ENCODE measurements at places on chromosomes 16 and 17.
A peak's percentile ranks its signal among the peaks of the same experiment; 100 is the strongest.

DNA sequence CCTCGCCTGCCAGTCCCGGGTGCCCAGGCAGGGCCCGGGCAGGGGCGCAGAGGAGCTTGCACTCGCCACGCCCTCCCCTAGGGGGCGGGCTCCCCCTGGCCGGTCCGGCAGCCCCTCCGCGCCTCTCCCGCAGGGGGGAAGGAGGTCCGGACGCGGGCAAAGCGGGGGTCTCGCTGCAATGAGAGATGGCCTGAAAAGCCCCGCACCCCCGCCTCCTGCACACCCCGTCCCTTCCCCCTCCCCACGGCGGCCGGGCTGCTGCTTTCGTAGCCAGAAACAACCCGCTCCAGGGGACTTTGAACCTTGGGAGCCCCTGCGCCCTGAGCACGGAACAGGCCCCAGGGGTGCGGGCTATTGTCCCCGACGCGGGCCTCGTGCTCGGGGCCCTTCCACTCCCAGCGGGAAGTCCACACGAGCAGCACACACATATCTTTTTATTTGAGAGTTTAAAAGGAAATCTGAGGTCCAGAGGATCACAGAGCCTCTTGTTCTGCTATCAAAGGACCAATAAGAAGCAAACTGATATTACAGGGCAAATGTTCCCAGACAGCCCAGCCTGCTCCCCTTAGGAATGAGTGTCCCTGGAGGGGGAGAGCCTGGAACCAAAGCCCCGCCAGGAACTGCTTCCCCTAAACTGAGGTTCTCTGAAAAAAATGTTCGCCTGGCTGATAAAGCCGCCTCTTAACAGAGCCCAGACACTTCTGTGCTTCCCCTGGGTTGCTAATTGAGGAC lies 5.8 kb upstream of the CBX4 start:
- DNase-seq = peak; percentile 32

GRCh38 chr16:1100084-1100800 lies 4.2 kb upstream of the C1QTNF8 start:
- no peak for DNase-seq

- no peak for DNase-seq
These were observed 272.2 kb downstream of the CDH8 start for GRCh38 chr16:61763991-61764390.

GRCh38 chr17:65730711-65731169 lies 169.3 kb upstream of the AXIN2 start:
- DNase-seq = no peak

DNA sequence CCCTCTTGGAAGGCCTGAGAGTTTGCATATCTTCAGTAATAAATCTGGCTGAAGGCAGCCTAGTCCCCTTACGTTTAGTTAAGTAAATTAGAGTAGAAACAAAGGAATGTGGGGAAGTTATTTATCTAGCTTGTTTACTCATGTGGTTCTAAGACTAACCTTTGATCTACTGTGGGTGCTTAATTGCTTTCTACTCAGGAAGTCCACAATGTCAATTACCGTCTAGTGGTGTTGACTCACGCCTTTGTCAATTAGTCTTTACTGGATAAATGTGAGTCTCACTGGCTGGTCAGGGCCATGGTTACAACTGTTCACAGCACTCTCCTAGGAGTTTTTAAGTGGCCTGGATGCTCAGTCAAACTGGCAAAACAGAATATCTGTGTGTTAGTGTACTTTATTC lies 2338.4 kb downstream of the TP53TG3F start:
- peak; percentile 2 for DNase-seq

DNA sequence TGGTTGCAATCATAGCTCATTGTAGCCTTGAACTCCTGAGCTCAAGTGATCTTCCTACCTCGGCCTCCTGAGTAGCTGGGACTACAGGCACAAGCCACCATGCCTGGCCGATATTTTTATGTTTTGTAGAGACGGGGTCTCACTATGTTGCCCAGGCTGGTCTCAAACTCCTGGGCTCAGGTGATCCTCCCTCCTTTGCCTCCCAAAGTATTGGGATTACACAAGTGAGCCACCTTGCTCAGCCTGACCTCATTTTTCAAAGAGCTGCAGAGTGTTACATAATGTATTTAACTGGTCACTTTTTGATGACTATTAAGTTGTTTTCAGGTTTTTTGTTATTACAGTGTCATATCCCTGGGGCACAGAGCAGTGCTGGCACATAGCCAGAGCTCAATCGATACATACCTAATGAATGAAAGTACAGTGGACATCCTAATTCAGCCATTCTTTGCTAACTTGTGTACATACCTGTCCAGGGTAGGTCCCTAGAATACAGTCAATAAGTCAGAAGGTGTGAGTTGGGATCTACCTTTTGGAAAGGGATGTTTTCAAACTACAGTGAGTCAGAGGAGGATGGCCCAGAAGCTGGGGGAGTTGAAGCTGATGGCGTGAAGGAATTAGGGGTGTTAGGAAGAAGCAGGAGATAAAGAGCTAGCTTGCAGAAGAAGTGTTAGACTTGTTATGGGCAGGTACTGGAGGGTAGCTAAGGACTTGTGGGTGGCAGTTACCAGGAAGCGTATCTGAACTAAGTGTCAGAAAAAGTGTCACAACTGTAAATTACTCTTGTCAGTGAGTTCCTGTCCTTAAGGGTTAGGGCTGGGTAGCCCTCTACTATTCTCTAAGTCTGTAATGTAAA lies 20.1 kb upstream of the CYLD start:
- DNase-seq = peak; percentile 31

- no peak for DNase-seq
These were observed 16.0 kb downstream of the TRIM25 start for GRCh38 chr17:56897646-56898424.

GRCh38 chr17:10773391-10773790 lies 30.5 kb downstream of the TMEM238L start:
- no peak for DNase-seq

DNA sequence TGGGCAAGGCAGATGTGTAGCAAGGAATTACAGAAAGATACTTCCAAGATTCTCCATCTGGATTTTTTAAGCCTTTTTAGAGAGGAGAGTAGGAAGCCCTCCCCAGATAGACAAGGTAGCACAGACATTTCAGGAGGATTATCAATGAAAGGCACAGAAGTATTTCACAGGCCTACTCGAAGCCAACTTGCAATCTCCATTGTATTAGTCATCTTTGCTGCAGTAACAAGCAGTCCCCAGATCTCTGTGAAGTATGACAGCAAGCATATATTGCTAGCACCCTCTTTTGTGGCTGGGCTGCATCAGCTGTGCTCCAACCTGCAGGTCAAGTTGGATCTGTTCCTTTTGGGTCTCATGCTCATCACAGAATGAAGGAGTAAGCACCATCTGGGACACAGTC lies 101.6 kb downstream of the MAF start:
- no peak for DNase-seq

GRCh38 chr17:7782240-7782639 lies 51.8 kb upstream of the KDM6B start:
- peak; percentile 22 for DNase-seq

DNA sequence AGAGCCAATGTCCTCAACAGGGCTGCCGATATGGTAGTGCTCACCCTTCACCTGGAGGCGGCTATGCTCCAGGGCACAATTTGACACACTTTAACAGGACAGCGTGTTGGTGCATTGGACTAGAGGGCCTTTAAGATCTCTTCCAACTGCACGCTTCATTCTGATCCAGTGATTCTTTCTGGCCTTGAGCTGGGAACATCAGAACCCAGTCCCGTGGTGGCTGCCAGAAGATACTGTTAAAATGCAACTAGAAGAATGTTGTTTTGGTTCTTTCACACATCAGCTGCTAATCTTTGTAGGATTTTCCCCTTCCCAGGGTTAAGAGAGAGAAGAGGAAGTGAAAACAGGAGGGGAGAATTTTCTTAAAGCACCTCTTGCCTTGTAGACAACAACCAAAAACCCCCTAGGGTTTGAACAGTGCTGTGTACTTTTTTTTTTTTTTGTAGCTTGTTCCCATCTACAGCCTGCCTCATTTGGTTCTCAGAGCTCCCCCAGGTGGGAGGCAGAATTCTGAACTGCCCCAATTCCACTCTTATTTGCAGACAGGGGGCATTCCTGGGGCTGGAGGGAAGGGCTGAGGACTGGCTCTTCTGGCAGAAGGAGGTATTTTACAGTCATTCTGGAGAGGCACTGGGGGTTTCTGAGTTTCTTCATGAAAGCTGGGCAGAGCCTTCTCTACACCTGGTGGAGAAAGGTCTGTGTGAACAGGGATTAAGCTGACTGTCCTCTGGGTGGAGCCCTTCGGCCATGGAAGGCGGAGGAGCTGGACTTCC lies 32.4 kb downstream of the SMARCE1 start:
- DNase-seq = peak; percentile 77

DNA sequence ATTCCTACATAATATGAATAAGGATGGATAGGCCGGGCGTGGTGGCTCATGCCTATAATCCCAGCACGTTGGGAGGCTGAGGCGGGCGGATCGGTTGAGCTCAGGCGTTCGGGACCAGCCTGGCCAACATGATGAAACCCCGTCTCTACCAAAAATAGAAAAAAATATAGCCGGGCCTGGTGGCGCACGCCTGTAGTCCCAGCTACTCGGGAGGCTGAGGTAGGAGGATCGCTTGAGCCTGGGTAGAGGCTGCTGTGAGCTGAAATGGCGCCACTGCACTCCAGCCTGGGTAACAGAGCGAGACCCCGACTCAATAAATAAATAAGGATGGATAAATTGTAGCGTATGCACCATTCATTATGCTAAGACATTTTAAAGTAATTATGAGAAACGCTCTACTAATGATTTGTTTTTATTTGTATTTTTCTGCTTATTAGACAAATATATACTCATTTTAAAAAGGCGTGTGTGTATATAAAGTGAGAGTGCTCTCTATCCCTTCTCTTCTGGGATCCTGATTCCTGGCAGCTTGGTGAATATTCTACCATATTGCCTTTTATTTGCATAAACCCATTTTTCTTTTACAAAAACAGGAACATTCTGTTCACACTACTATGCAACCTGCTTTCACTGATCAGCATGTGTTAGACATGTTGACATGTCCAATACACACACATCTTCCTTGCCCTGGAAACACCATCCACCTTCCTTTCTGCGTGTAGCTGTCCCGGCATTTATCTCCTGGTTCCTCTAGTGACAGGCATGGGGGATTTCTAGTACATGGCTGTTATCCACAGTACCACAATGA lies 26.4 kb downstream of the DDX19A start:
- DNase-seq = no peak

GRCh38 chr17:4446326-4447071 lies 12.8 kb downstream of the SPNS3 start:
- DNase-seq = no peak

GRCh38 chr17:21140911-21141310 lies 14.1 kb downstream of the DHRS7B start:
- peak; percentile 68 for DNase-seq

DNA sequence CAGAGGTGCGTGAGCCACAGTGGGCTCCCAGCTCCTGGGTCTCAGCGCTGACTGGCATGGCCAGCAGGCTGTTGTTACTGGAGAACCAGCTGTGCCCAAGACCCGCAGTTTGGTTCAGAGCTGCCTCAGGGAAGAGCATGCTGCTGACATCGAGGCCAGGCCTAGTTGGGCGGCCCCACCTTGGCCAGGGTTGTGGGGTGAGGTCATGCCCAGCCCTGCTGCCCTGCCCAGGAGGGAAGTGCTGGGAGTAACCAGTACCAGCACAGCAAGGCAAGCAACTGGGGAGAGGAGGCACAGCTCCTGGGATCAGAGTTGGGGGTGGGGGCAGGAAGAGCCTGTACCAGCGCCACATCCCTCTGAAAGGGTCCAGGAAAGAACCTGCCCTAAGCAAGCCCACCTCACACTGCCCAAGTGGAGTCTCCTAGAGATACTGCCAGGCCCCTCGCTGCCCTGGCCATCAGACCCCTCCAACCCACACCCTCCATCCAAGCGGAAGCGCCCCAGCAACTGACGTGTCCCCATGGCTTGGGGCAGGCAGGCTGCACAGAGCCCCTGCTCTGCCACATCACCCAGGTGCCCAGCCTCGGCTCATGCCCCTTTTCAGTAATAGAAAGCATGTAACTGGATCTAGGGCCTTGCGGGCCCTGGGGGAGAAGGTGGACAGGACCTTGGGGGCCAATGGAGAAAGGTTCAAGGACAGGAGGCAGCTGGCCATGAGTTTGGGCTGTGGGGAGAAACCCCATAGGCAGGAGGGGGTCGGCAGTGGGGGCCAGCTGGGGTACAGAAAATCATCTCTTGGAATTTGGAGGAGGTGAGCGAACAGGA lies 990 bp downstream of the DOK4 start:
- peak; percentile 40 for DNase-seq

GRCh38 chr16:65222049-65222448 lies 100.2 kb upstream of the CDH11 start:
- DNase-seq = no peak

DNA sequence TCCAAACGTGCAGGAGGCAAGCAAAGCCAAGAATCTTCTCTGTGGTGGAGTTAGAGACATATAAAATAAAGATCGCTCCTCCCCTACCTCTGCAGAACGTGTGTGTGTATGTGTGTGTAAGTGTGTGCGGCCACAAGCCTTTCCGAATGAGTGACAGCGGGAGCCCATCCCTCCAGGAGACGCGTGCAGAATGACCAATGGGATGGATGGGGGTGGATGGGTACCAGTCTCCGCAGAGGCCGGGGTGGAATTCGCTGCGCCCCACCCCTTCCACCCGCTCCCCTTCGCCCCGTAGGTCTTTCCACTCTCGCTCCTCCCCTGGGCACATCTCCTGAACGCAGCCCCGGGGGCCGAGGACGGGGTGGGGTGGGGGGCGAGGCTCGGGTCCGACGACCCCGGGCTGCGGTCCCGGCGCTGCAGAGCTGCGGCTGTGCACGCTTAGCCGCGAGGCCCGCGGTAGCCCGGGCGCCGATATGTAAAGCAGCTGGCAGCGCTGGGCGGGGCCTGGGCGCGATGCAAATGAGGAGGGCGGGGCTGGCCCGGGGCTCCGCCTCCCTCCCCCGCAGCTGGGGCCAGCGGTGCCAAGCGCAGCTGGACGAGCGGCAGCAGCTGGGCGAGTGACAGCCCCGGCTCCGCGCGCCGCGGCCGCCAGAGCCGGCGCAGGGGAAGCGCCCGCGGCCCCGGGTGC lies at the start of gene PRKCB:
PRKCB (plus strand) TSS at position 594 of the 688 bp plus-strand sequence.
- DNase-seq = peak; percentile 34

- DNase-seq = peak; percentile 42
These were observed 10.6 kb downstream of the ADCY7 start for GRCh38 chr16:50276801-50277555.

- DNase-seq = peak; percentile 8
These were observed 105.5 kb downstream of the AXIN2 start for GRCh38 chr17:65455972-65456343.

- peak; percentile 18 for DNase-seq
These were observed 1.4 kb downstream of the GCSH start for GRCh38 chr16:81094771-81095251.

DNA sequence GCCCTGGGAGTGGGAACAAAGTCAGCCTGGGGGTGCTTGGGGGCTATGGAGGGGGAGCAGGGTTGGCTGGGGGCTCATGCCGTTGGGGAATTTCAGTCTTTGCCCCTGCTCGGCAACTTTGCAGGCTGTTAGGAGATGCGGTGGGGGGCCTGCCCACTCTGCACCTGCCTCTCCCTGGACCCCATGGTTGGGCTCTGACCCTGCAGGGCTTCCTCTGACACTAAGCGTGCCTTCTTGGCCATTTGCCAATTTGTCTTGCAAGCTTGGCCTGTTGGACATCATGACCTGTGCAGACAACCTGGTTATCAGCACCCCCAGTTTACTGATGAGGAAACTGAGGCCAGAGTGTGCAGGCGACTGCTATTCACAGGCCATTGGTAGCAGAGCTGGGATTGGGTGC lies 14.6 kb downstream of the ADCY7 start:
- DNase-seq = no peak

GRCh38 chr16:14236401-14236800 lies 165.3 kb downstream of the MRTFB start:
- DNase-seq = no peak

Measured in kidney tubule cell (primary cell).